Melanocyte of skin (primary cell): ENCODE measurements at places on chromosomes 4 and X. TPM values are rescaled to one million over a fixed set of nuclear protein-coding genes. Genes with fewer than 3 reads are reported as not detected.

Gene TMEM128
- 23.1 and 28.7 TPM in 2 replicates for total RNA-seq

Gene ANXA10
- 0.33 TPM in 1 of 2 replicates, not detected in the other for total RNA-seq

Gene KIF4A
- total RNA-seq: 8.0 and 11.7 TPM in 2 replicates

Gene EMCN
- not detected in 2 replicates for total RNA-seq

Gene TMEM144
- 8.6 and 14.5 TPM in 2 replicates for total RNA-seq

Gene DUSP21
- total RNA-seq: under 0.01 TPM in 1 of 2 replicates, not detected in the other

Gene OPHN1
- total RNA-seq: 20.6 and 30.9 TPM in 2 replicates

Gene ARSJ
- total RNA-seq: 2.1 and 5.8 TPM in 2 replicates

Gene TGIF2LX
- total RNA-seq: not detected in 2 replicates

Gene PLAC8
- total RNA-seq: not detected in 2 replicates

Gene STK32B
- 3.1 and 8.7 TPM in 2 replicates for total RNA-seq

Gene PLK4
- 19.1 and 22.0 TPM in 2 replicates for total RNA-seq

Gene TCEAL5
- not detected in 2 replicates for total RNA-seq

Gene PPEF2
- not detected in 2 replicates for total RNA-seq

Gene CLNK
- not detected in 2 replicates for total RNA-seq

Gene CSAG2
- total RNA-seq: not detected in 2 replicates

Gene TMPRSS11D
- total RNA-seq: not detected in 2 replicates

Gene DCAF12L2
- total RNA-seq: not detected in 2 replicates

Gene SGCB
- total RNA-seq: 18.3 and 22.8 TPM in 2 replicates

Gene GC
- total RNA-seq: not detected in 2 replicates

Gene RASGEF1B
- 1.1 and 1.3 TPM in 2 replicates for total RNA-seq

Gene MAGEC2
- total RNA-seq: not detected in 2 replicates

Gene DHX15
- total RNA-seq: 112 and 200 TPM in 2 replicates

Gene GPRIN3
- 6.5 TPM in 2 replicates for total RNA-seq

Gene HPSE
- total RNA-seq: 0.93 and 1.7 TPM in 2 replicates

Gene SHISA3
- 0.34 TPM in 1 of 2 replicates, not detected in the other for total RNA-seq

Gene SERTM2
- 0.33 and 0.93 TPM in 2 replicates for total RNA-seq

Gene SSX1
- total RNA-seq: under 0.01 TPM in 1 of 2 replicates, not detected in the other

Gene OTC
- total RNA-seq: not detected in 2 replicates

Gene SPANXA1
- not detected in 2 replicates for total RNA-seq

Gene PPBP
- not detected in 2 replicates for total RNA-seq

Gene WDR17
- 3.1 and 4.7 TPM in 2 replicates for total RNA-seq
